ENCODE measurements at places on chromosomes 7 and 10.

DNA sequence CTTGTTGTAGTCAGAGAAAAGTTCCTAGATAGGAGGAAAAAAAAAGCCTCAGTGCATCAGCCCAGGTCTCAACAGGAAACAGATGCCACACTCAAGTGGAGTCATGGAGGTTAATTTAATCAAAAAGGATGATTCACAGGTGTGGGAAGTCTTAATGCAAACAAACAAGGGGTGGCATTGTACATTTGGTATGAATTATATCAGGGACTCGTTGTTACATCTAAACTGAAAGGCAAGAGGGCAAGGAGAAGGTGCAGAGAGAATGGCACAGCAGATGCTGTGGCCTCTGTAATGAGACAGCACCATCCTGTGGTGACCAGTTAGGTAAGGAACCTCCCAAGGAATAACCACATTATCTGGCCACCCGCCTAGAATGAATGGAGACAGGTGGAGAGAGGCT lies 133.7 kb downstream of the PTPRZ1 start:
- DNase-seq: no peak

DNA sequence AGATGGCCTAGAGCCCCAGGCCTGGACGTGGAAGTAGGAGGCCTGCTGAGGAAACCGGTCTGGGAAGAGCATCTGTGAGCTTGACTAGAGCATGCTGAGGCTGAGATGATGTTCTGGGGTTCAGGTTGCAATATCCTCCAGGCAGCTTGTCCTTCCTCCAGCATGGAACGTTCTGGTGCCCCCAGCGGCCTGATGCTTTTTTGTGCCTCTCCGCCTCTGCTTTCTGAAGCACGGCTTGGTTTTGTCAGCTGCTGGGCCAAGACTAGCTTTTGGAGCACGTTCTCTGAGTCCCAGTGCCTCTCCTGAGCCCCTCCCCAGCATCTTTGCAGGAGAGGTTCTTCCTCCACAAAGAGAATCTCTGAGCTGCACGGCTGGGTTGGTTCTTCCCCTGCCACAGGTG lies 682.0 kb upstream of the FOXK1 start:
- no peak for DNase-seq

GRCh38 chr10:86500846-86501245 lies 20.7 kb downstream of the WAPL start:
- no peak for DNase-seq

DNA sequence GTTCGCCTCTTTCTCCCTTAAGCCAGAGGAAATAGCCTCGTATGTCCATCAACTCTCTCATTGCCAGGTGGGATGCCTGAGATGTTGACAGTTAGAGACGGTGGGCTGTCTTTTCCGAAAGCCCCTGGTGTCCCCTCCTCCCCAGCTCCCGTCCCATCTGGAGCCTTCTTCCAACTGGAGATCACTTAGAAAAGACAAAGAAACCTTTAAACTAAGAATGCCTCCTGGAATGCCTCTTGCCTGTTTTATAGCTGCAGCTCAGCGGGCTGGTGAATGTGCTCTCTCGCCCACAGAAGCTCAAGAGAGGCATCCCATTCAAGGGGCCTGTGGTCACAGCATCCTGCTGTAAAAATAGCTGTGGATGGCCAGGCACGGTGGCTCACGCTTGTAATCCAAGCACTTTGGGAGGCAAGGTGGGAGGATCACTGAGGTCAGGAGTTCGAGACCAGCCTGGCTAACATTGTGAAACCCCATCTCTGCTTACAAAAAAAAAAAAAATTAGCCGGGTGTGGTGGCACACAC lies 5.2 kb upstream of the MYL10 start:
- no peak for DNase-seq

DNA sequence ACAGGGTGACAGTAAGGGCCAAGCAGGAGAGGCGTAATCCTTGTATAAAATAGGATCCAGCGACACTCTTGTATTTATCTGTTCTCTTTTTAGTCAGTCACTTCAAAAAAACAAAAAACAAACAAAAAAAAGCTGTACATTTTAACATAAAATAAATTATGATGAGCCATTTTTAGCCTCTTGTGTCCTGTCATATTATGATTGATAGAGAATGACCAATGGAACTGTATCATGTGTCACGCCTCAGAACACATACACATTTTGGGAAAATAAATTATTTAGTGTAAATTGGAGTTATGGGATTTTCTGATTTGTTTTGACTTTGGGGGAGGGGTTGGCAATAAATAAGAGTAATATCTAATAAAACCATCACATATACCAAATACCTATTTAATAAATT lies 79.3 kb upstream of the SAMD8 start:
- no peak for DNase-seq

DNA sequence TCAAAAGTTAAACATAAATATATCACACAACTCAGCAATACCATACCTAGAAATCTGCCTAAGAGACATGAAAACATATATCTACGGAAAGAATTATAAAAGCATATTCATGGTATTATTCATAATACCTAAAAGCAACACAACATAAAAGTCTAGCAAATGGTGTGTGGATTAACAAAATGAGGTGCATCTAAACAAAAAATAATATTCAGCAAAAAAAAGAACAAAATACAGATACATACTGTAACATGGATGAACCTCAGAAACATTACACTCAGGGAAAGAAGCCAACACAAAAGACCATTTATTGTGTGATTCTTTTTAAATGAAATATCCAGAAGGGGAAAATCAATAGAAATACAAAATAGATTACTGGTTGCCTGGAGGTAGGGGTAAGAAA lies 155.0 kb downstream of the IMMP2L start:
- no peak for DNase-seq

DNA sequence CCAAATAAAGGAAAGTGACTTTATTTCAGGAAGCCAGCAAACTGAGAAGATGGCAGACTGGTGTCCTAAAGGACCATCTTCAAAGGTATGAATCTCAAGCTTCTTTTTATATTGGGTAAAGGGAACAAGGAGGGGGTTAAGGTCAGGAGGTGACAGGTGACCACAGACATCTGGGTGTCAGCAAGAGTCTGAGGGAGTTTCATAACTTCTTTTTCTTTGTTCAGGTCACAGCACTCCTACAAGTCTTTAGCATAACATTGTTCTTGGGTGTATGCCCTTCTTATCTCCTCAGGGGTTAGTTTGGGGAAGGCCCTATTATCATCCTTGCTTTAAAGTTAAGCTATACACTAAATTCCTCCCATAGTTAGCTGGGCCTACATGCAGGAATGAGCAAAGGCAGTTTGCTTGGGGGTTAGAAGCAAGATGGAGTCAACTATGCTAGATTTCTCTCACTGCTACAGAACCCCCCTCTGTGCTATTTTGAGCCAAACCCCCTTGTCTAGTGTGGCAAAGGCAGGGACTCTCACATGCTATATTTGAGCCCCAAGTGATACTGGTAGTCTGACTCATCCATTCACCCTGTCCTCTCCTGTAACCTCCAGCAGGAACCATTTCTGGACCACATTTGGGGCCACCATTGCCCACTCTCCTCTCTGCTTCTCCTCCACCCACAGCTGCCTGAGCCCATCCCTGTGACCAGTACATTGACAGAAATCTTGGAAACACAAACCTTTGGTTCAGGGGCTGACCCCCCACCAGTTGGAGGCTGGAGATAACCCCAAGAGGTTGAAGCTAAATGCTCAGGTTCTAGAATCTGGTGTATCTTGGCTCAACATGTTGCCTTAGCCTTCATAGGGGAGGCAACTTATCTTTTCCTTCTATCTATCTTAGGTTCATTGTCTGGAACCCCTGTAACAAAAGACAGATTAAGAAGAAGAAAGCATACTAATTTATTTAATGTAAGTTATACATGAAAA lies 55.5 kb upstream of the LRGUK start:
- DNase-seq: no peak

DNA sequence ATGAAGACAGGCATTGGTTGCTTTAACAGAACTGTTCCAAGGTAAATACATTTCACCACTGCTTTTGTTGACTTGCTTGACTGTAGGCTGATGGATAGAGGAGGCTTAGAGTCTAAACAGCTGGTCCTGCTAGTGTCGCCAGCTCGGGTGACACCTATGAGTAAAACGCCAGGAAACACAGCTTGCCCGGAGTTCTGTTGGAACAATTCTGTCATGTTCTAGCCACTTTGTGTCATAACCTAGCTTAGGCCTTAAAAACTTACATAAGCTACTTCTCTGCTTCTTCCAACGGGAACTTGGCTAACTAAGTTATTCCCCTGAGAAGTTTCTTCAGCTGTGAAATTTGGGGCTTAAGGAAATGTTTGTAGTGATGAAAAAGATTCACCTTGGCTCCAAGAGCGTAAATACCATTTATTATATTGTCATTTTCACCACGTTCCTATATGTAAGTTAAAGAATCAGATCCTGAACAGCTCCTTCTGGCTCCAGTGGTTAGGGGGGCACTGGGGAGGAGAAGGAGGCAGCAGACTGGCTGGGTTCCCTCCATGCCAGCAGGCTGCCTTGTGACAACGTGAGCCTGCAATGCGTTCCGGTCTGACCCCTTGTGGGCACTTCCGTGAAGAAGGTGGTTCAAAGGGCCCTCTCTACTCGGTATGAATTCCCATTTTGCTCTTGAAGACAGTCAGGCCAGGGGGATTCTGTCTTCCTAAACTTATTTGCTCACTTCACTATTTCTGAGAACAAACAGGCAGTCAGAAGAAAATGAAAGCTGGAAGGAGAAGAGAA lies 253.2 kb downstream of the BMPER start:
- DNase-seq: no peak

GRCh38 chr7:95396136-95397032 lies at the start of gene PON3:
TSS of gene PON3 (minus strand) at chr7:95396375. CDS start at chr7:95396350, 25 bp downstream.
- DNase-seq: no peak
